Hair follicular keratinocyte (primary cell): ENCODE measurements at places on chromosomes 2 and 18. TPM values are rescaled to one million over a fixed set of nuclear protein-coding genes. Genes with fewer than 3 reads are reported as not detected.

EFHD1 gene
- not detected in 2 replicates for total RNA-seq

UGT1A4 gene
- total RNA-seq: not detected in 2 replicates

FOXI3 gene
- total RNA-seq: not detected in 2 replicates

C2orf78 gene
- total RNA-seq: not detected in 2 replicates

C2orf80 gene
- total RNA-seq: not detected in 2 replicates

DSC3 gene
- 64.9 and 106 TPM in 2 replicates for total RNA-seq

SKOR2 gene
- total RNA-seq: not detected in 2 replicates

RAB27B gene
- 4.3 and 5.5 TPM in 2 replicates for total RNA-seq

CYP1B1 gene
- 6.4 and 15.3 TPM in 2 replicates for total RNA-seq

DAPL1 gene
- 6.3 TPM in 1 of 2 replicates, not detected in the other for total RNA-seq

HOXD12 gene
- total RNA-seq: not detected in 2 replicates
